Omental fat pad (tissue), 4 donors: ENCODE measurements at places on chromosomes 16 and 17. TPM values are rescaled to one million over a fixed set of nuclear protein-coding genes. Genes with fewer than 3 reads are reported as not detected.

- no peak for DNase-seq
Observed at GRCh38 chr17:35313875-35314409, 59.5 kb downstream of the SLFN11 start.

DNA sequence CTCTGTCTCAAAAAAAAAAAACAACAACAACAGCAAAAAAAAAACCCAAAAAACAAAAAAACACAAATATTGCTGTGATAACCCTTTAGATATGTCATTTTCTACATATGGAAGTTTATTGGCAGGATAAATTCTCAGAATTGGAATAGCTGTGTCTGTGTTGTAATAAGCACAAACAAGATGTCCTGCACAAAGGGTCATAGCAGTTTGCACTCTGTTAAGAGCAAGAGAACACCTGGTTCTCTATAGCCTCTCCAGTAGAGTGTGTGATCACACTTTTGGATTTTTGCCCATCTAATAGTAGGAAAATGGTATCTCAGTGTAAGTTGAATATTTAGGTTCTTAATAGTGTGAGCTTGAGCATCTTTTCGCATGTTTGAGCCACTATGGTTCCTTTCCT, 60.4 kb downstream of the USP43 start:
- DNase-seq: no peak

DNA sequence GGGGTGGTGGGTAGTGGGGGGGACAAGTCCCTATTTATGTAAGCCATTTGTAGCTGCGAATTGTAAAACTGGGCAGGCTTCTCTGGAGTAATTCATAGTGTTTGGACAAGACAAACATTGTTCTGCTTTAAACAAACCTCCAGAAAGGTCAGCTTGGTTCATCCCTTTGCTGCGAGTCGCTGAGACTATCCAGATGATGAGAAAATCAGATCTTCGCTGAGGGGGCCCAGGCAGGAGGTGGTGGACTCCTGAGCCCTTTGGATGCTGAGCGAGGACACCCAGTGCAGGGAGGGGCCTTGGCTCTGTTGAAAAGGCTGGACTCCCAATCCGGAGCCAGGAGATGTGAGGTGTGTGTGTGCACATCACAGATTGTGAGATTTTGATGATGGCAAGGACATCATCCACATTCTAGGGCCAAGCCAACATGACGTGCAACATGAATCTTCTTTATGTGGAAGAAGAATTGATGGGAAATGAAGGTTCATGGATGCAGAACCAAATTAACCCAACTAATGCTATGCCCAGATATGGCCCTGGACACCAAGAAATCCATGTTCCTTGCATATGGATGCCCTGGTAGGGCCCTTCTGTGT, 15.0 kb upstream of the NTN1 start:
- DNase-seq: no peak

DNA sequence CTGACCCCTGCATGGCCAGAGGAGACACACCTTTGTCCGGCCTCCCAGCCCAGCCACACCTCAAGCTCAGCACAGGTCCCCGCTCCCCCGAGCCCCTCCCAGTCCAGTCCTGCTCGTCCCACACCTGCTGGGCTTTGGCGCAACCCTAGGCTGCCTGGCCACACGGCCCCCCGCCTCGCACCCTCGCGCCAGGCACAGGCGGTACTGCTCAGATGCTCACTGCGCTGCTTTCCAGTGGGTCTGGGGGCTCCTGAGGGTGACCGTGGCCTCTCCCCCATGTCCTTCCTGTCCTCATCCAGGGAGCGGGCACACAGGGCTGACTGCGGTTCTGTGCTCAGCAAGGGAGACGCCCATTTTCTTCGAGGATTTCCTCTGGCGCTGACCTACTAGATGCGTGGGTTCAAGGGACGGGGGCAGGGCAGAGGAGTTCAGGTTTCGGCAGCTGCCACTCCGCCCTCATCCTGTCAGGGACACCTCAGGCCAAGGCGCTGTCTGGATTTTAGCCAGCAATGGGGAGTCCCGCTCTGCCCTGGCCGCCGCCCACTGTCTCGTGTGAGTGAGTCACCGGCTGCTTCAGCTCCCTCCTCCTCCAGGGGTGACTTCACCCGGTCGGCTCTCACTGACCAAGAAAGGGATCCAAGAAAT, 118.0 kb upstream of the ZNF469 start:
- DNase-seq: peak; percentile 96

DNA sequence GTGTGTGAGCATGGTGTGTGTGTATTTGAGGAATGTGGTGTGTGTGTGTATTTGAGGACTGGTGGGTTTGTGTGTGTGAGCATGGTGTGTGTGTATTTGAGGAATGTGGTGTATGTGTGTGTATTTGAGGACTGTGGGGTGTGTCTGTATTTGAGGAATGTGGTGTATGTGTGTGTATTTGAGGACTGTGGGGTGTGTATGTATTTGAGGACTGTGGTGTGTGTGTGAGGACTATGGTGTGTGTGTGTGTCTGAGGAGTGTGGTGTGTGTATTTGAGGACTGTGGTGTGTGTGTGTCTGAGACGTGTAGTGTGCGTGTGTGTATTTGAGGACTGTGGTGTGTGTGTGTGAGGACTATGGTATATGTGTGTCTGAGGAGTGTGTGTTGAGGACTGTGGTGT, 18.0 kb upstream of the CACNG1 start:
- no peak for DNase-seq

GRCh38 chr17:11736613-11737312, 138.5 kb downstream of the DNAH9 start:
- DNase-seq: no peak

DNA sequence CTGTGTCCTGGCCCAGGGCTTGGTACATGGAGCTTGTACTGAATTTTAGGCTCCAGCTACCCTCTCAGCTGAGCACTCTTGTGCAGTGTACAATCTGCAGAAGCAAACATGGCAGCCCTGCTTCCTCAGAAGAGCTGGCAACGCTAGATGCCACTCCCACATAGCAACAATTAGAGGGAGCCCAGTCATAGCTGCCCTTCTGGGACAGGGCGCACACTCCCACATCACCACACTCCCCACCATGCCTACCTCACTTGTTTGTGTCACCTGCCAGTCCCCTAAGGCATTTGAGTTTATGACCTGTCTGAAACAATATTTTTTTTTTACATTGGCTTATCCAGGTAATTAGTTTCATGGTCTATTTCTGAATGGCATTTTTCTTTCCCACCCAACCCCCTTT, 72.3 kb downstream of the C17orf67 start:
- no peak for DNase-seq

GRCh38 chr17:40014375-40014980, 762 bp upstream of the CSF3 start:
- DNase-seq: no peak

- DNase-seq: no peak
Observed at GRCh38 chr17:77957235-77957856, 1.2 kb upstream of the TNRC6C start.

GRCh38 chr17:83008526-83008925, 70.9 kb upstream of the METRNL start:
- no peak for DNase-seq

GRCh38 chr17:27778183-27778582, 22.1 kb downstream of the NOS2 start:
- no peak for DNase-seq

- DNase-seq: no peak
Observed at GRCh38 chr16:88856122-88856827, 472 bp downstream of the GALNS start.

DNA sequence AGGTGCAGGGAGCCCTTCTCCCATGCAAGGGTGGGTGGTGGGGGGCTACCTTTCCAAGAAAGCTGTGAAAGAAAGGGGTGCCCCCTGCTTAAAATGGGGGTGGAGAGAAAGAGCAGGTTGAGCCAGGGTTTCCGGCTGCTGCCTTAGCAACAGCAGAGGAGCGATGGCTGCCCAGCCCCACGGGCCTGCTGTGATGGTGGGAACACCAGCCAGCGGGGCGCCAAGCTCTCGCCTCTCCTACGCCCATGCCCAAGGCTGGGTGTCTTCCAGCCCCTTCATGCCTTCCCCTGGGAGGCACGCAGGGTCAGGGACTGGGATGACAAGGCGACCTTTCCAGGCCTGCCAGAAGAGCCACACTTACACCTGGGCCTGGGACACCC, 3.0 kb downstream of the FMNL1 start:
- no peak for DNase-seq

- no peak for DNase-seq
Observed at GRCh38 chr16:51710186-51710585, 559.1 kb upstream of the SALL1 start.

The CRYBA1 gene
- not detected for total RNA-seq

The C16orf96 gene
- total RNA-seq: not detected

The CFAP97D1 gene
- total RNA-seq: not detected

The WNT9B gene
- total RNA-seq: not detected
